ENCODE measurements at places on chromosomes 4 and X.

DNA sequence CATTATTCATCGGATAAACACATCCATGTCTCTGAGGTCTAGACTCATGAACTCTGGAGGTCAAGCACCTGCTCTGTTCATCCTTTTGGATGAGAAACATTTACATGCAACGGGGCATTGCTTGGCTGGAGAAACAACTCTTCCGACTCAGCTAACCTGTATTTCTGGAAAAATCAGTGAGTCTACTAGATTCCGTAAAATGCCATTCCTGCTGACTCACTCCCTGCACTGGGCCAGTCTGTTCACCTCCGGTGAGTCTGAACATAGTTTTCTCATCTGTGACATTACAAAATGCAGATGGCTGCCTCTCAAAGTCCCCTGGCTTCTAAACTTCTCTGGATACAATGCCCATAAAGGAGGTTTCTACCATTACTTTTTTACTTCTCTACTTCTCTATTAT, 185.7 kb upstream of the HS3ST1 start:
- DNase-seq: no peak

DNA sequence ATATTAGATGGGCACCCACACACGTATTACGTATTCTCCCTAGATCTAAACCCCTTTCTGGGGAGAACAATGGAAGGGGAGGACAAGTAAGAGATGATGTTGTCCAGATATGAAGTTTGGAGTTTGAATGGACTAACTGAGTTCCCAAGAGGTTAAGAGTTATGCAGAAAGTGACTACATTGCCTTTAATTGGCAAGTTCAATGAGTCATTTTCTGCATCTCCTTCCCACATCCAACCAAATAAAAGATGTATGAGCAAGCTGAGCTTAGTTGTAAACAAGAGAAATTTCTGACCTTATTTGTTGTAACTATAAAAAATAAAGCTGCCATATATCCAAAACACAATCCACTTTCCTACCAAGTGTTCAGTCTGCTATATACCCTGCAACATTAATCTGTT, 50.5 kb downstream of the TIGD2 start:
- DNase-seq: no peak

DNA sequence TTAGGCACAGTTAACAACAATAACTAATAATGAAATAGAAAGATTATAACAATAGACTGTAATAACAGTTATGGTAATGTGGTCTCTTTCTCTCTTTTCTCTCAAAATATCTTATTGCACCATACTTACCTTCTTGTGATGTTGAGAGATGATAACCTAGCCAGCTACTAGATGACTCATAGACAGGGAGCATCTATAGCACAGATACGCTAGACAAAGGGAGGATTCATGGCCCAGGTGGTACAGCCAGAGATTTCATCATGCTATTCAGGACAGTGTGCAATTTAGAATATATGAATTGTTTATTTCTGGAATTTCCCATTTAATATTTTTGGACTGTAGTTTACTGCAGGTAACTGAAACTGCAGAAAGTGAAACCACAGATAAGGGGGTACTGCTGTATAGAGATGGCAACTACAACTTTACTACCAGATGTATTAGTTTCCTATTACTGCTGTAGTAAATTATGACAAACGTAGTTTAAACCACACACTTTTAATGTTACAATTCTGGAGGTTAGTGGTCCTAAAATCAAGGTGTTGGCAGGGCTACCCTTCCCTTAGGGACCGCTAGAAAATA, 41.8 kb upstream of the MAGED1 start:
- DNase-seq: no peak

DNA sequence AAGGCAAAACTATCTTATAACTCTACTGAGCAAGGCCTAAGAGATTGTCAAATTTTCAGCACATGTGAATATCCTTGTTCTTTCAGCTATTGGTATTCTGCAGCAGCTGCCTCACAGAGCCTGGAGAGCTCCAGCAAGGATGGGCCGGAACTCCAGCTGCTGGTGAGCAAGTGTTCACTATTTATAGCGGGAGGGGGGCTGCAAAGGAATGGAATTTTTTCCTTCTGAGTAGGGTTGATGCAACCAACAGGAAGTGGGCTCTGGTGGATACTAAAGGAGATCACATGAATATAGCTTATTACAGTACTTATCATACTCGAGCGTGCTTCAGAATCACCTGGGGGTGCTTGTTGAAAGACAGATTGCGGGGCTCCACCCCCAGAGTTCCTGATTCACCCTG, 20.2 kb upstream of the SETD7 start:
- DNase-seq: peak; percentile 54

GRCh38 chr4:110633358-110634341, 10.8 kb upstream of the PITX2 start:
- DNase-seq: no peak

GRCh38 chr4:70783096-70783495, 56.6 kb downstream of the GRSF1 start:
- DNase-seq: no peak

DNA sequence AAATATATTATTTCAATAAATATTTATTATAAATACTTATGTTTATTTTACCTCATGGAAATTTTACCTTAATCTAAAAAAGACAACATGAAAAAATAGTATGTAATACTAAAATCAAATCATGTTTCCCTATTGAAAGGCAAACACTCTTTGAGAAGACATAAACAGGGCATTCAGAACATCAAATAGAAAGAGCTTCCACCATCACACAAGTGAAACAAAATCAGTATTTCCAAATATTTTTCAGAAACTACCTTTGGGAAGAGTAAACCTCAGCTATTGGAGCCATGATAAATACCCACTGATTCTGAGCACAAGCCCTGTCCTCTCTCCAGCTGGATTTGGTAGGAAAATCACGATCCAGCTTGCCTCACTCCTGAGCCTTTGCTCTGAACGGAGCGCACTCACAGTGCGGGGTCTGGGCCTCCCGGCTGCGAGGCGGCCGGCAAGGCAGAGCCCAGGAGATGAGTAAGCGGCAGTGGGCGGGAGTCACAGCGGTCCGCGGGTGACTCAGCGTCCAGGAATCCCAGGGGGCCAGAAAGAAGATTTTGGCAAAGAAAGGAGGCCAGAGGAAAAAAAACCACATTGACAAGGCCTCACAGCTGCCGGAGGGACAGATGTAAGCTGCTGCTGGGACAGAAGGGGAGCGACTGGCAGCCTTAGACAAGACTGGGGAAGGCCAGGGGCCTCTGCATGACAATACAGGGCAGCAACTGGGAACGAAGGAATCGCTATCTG, 14.7 kb upstream of the ANXA5 start:
- DNase-seq: peak; percentile 96

DNA sequence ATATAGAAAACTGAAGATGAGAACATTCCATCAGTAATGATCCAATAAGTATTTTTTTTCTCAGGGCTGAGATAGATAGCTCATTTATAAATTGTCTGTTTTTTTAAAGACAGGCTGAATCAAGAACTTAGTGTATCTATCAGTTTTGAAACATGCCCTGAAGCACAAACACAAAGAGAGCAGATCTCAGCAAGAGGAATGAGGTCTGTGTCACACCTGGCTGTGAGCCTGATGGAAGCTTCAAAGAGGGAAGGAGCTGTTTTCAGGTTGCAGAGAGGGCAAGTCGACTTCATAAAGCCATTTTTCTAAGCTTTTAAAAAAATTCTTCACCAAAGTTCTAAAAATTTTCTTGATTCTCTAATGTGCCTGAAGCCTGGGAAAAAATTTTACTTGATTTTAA, 434.9 kb downstream of the PDGFC start:
- no peak for DNase-seq

GRCh38 chr4:86910820-86911684, 18.8 kb upstream of the C4orf36 start:
- DNase-seq: no peak

GRCh38 chr4:128512161-128512560, 224.5 kb upstream of the PGRMC2 start:
- no peak for DNase-seq

DNA sequence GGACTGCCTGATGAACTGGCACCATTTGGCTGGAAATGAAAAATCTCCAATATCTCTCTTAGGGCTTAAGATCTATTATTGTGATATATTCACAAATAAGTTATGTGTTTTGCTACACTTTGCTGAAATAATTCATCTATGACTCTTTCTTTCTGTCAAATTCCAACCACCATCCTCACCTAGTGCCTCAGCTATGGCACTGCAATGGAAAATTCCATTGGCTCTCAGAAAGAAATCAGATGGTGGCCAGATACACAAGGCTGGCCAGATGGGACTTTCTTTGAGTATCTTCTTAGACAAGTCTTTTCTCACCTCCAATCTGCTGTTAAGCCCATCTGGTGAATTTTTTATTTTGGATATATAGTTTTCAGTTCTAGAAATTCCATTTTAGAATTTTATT, 28.0 kb downstream of the NAT8L start:
- no peak for DNase-seq

- DNase-seq: peak; percentile 20
Measured at GRCh38 chr4:55356991-55357461, 11.0 kb downstream of the SRD5A3 start.

DNA sequence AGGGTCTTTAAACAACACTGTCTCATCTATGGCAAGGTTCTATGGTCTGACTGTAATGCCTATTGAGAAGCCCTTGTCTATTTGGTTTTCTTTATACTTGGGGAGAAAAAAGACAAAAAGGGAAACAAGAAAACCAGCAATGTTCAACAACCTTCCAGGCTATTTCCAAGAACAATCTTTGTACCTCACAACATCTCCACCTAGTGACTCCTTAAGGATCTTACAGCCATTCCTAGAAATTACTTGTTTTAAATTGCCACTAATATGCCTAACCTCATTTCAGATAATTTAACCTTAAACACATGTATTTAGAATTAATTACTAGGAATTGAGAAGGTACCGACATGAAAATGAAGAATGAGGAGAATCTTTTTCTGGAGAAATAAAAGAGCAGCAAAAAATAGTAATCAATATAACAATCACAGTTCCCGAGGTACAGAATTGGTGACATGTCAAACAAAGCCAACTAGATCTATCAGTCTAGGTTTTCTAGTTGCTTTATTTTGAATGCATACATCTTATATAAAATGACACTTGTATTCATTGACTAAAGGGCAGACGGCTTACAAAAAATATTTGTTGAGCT, 1.6 kb upstream of the RBM46 start:
- DNase-seq: no peak

GRCh38 chrX:133364865-133365264, 50.4 kb downstream of the GPC4 start:
- DNase-seq: no peak

DNA sequence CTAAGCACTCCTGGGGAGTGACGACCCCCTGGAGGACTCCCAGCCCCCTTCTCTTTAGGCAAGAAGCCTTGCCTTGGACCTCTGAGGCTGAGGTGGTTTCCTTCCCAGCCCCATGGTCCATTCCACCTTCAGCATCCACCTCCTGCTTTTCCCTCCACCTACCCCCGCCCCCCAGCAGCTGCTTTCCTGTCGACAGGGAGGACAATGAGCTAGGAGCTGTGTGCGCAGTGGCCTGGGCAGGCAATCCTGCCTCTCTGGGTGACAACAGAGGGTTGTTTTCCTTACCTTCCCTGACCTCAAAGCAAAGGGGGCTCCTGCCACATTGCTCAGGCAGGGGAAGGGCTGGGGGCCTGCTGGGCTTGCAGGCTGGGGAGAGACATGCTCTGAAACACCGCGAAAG, 123.5 kb downstream of the BCOR start:
- DNase-seq: no peak

DNA sequence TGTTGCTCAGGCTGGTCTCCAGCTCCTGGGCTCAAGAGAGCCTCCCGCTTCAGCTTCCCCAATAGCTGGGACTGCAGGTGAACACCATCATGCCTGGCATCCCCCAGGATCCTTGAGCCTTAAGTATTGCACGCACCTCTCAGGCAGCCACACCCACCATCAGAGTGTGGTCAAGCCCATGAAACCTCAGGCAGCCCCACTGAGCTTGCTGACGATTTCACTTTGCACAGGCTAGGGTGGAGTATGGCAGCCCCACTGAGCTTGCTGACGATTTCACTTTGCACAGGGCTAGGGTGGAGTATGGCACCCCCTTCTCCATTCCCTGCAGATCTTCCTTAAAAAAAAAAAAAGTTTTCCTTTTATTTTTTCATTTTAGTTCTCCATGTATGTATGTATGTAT, 57.2 kb downstream of the RHOXF2B start:
- DNase-seq: no peak

- no peak for DNase-seq
Measured at GRCh38 chr4:154916068-154916467, 135.0 kb downstream of the RBM46 start.

- no peak for DNase-seq
Measured at GRCh38 chr4:108473163-108473720, 147.1 kb upstream of the RPL34 start.

DNA sequence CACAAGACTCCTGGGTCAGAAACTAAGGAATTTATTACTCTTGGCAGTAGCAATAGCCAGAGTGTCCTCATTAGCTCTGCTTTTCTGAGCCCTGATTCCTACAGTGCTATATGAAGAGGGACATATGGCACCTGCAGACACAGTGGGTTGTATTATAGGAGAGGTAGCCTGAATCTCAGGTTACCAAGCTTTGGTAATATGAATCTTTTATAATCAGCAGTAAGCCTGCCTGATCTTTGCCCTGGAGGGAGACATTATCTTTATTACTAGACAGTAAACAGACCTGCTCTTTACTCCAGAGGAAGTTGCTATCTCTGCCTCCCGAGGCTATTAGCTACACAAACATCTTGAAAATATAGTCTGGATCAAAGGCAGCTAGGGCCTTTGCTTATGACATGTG, 62.5 kb upstream of the HOPX start:
- DNase-seq: no peak

- DNase-seq: no peak
Measured at GRCh38 chrX:7570432-7571029, 272.4 kb upstream of the VCX start.

DNA sequence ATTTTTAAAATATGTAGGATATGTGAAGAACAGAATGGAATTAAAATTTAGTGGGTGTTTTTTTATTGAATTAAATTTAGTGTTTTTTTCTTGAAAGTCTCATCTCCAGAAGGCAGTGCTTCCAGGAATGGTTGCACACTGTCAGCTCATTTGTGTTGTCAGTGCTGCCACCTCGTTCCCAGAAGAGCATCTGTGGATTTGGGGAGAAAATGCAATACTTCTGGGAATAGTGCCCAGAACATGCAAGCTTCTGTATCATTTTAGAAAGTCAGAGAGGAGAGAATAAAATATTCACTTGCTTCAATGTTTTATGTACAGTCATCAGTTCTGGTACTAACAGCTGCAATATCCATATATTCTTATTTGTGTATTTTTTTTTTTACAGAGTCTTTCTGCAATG, 608.8 kb downstream of the PCDH7 start:
- DNase-seq: no peak

DNA sequence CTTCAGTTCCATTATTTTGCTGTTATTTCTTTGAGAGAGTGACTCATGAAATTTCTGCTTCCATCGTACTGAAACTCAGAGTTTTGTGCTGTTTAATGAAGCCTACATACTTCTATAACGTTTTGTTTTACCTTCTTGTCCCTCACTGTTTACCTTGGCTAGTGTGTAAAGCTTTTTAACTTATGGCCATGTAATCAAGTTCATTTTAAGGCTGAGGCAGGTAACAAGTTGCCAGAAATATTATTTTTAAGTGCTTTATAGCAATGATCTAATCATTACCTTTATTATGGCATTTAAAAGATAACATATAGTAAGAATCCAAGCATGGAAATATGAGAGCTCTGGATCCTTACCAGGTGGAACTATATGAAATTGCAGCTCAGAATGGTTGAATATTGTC, 102.3 kb upstream of the FAT1 start:
- no peak for DNase-seq
